ENCODE measurements at places on chromosomes 6 and 20.

DNA sequence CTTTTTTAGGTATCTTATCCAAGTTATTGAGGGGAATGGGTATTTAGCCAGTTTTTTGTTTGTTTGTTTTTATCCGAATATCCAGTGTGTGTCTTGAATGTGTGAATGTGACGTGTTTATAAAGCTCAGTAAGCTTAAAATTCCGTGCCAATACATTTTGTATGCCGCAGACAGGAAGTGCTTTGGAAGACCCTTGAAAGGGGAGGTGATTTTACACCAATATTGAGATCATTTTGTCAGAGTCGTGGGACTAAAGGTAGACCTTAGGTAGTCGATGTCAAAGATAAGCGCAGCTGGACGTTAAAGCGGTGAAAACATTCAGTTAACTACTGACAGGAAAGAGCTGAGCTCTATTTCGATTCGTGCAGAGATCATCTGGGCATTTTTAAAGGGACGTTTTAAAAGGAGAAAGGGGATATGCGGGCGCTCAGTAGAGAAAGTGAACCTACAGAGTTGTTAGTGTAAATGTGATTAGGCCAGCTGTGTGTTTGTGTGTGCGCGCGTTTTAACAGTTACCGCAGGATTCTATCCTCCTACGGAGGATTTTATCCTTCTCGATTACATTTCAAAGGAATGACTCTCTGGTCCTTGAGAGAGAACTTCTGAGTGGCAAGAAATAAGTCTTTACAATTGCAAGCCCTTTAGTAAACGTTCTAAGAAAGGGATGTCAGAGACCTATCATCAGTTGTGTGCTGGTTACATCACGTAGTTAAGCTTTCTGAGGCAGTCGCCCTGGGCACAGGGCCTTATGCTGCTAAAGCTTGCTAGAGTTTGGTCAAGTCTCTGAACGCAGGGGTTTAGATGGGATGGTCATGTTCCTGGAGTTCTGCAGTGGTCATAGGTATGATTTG, 625 bp upstream of the ECHDC1 start:
- peak; percentile 40 for DNase-seq

GRCh38 chr6:105214668-105215067, 34.9 kb upstream of the POPDC3 start:
- DNase-seq: no peak

GRCh38 chr6:56541030-56541600, 101.6 kb downstream of the DST start:
- DNase-seq: peak; percentile 54

DNA sequence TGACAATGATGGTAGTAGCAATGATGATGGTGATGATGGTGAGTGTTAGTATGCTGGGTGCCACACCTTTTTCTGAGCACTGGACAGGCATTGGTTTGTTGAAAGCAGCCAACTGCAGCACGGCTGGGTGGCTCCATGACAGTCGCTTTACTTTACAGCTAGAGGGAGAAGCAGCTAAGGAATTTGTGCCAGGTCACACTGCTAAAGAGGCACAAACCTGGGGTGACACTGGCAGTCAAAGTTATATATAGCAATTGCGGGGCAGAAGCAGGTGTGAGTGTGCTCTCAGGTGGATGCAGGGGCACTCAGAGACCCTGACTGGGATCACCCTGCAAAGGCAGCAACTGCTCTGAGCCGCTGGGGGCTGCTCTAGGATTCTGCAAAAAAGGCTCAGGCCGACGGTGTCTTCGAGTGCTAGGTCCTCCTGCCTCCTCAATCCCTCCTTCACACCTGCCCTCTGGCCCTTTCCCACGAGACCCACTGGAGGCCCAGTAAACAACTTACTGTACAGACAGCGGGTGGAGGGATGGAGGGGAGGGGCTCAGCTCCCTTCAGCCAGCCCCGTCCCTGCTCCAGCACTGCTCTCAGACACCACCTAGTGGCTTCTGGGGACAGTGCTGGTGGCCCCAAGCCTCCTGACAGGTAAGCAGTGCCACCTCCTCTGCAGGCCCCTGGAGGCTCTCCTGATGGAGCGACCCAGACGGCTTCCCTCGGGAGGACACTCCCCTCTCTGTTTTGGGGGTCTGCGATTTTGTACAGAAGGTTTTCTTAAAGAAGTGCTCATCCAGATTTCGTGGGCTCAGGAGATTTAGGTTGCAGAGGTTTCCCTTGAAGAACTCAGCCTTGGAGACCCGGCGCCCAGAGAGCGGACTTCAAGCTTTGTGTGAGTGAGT, 4.4 kb upstream of the RPS21 start:
- peak; percentile 66 for DNase-seq

DNA sequence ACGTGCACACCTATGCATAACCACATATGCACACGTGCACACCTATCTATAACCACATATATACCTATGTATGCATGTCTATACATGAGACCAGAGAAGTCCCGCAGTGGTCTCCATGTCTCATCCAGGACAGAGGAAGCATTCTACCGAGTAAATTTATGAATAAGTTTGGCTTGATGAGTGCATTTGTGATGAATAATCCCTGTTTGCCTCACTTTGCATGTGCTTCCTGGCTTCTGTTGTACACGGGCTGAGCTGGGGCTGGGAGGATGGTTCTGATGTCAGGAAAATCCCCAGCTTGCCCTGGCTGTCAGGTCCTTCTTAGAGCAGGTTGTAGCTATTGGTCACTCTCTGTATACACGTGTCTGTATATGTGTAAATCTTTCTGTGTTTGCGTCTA, 157.6 kb upstream of the RPS6KA2 start:
- DNase-seq: peak; percentile 43

GRCh38 chr20:37378785-37379598, 33.1 kb downstream of the SRC start:
- DNase-seq: peak; percentile 59

Measured in fibroblast of mammary gland (primary cell).